ENCODE measurements at places on chromosomes 2 and 18.

DNA sequence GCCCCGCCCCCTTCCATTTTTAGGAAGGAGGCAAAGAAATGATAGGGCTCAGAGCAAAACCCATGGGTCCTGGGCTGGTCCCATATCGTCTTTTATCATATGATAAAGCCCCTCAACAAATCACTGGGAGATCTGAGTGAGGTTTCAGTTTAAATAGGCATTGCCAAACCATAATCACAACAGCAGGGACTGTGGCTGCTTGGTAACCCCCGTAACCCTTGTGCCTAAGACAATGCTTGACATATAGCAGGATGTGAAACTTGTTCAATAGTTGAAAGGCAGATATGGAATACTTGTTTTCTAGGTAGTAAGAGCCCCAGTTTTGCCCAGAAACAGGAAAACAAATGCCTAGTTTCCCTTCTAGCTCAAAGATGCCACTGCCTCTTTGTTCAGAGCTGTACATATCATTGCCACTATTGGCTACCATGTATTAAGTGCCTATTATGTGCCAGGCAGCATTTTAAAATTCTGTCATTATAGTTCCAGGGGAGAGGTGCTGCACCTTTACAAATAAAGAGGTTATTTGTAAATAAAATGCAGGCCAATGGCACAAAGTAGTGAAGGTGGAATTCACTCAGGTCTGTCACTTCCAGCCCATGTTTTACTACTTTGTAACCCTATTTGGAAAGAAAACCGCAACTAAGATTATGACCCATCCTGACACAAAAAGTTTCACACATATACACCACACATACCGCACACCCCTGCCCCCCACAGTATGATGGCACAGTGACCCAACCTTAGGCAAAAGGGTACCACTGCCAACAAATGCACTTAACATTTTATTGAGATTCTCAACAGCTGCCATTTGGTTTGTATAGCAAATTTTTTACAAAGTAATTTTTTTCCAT, 14.2 kb downstream of the NAGK start:
- no peak for DNase-seq

GRCh38 chr2:25424426-25425028, 82.8 kb upstream of the DNMT3A start:
- DNase-seq, result no peak

DNA sequence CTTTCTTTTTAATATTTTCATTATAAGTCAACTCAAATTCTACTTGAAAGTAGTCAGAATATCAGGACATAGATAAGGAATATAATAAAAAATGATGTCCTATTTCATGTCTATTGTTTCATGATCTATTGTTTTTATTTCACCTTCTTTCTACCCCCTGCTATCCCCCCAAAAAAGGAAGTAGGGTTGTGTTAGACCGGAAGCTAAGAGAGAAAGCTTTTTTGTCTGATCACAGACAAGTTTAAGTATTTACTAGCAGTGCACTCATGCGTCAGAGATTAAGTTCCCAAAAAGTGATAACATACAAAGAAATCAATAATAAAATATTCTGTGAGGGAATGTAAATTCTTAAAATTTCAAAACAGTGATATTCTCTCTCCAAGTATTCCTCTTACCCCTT, 447.1 kb upstream of the CNTNAP5 start:
- DNase-seq, result no peak

GRCh38 chr2:225756198-225756597, 356.7 kb downstream of the NYAP2 start:
- no peak for DNase-seq

DNA sequence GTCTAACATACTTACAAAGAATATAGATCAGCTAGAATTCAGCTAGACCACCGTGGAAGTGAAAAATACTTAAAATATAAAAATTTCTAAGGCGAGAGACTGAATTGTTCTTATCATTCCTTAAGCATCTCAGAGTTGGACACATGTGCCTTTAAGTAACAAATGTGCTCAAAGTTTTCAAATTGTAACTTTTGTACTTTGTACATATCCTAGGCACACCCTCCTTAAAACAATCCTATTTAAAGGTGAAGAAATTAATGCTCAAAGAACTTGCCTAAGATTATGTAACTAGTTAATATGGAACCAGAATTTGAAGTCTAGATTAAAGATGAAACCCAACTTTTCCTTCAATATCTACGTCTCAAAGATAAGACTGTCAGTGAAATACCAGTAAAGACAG, 74.1 kb downstream of the EML4 start:
- no peak for DNase-seq

DNA sequence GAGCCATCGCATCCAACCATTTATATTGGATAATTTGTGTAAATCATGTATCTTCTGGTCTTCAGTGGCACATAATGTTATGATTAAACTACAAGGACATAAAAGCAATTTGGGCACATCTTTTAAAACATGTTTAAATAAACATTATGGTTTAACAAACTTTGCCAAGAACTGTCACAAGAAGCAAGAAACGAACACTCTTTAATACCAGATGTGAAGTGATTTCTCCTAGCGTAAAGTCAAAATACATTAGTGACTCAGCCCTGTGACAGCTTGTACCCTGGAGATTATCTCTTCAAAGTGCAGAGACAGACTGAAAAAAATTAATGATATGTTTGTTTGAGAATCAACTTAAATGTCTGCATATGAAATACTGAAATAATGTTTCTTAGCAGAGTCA, 39.9 kb downstream of the DSEL start:
- DNase-seq, result no peak

GRCh38 chr2:17030047-17030446, 364.4 kb upstream of the CYRIA start:
- DNase-seq, result no peak

DNA sequence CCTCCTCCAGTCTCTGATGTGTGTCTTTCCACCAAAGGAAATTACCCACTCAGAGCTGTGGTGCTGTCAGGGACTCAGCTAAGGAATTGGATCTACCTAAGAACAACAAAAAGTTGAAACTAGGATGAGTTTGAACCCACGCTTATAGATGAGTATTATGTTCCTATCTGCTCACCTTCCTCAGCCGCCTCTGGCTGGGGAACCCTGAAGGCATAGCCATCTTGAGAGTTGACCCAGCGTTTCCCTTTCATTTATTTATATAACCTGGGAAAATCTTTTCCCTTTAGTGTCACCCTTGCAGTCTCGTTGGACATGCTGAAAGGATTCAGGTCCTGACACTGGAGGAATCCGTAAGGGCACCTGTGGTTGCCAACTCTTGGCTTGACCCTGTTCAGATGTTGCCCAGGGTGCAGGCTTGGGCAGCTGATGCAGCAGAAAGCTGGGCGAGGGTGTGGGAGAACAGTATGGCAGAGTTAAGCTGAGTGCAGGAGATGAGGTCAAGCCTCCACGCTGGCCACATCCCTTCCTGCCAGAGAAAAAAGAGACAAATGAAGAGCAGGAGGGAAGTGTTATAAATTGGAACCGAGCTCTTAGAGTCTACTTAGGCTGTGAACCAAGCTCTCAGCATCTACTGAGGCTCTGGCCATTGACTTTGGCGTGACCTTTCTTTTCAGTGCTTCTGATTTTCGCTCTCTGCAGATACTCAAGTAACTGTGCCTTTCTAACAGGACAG, 1.9 kb downstream of the CDH20 start:
- DNase-seq, result no peak

- no peak for DNase-seq
These were observed 262.4 kb downstream of the NBAS start for GRCh38 chr2:15298770-15299169.

DNA sequence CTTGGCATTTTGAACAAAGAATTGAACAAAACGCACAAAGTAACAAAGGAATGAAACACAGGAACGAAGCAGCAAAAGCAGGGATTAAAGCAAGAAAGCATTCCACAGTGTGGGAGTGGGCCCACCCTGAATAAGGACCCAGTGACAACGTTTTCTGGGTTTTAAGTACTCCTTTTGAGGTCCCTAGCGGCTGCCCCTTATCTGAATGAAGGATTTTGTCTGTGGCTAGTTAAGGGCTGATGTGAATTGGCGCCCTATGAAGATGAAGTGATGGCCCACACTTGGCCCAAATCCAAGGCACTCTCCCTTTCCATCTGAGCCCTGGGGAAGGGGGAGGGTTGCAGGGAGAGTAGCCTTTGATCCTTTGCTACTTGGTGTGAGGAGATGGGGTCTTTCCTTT, 7.8 kb upstream of the CCDC141 start:
- no peak for DNase-seq

- DNase-seq, result no peak
These were observed 74.6 kb upstream of the ZNF804A start for GRCh38 chr2:184523732-184524131.

- DNase-seq, result no peak
These were observed 126.7 kb downstream of the XRCC5 start for GRCh38 chr2:216235896-216236295.

GRCh38 chr2:160735696-160736095, 242.1 kb upstream of the RBMS1 start:
- DNase-seq, result no peak

GRCh38 chr2:53740170-53740569, 27.4 kb upstream of the CHAC2 start:
- no peak for DNase-seq

DNA sequence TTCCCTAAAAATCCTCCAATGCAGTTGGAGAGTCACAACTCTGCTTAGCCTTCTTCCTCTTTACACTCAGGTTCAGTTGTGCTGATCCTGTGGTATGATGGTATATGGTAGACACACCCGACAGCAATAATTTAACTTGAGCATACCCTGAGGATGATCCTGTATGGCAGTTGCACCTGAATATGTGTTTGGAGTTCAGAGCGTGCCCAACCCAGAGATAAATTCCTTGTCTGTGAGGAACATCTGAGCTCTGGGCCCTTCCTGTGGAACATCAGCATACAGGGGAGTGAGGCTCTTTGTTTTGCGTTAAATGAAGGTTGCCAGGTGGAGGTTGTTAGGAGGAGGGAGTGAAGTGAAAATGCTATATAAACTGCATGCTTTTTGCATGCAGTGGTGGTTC, 187.7 kb downstream of the MYO3B start:
- no peak for DNase-seq

GRCh38 chr2:144151405-144151804, 368.5 kb downstream of the ZEB2 start:
- DNase-seq, result no peak

GRCh38 chr2:232974396-232974795, 38.7 kb downstream of the NGEF start:
- no peak for DNase-seq

DNA sequence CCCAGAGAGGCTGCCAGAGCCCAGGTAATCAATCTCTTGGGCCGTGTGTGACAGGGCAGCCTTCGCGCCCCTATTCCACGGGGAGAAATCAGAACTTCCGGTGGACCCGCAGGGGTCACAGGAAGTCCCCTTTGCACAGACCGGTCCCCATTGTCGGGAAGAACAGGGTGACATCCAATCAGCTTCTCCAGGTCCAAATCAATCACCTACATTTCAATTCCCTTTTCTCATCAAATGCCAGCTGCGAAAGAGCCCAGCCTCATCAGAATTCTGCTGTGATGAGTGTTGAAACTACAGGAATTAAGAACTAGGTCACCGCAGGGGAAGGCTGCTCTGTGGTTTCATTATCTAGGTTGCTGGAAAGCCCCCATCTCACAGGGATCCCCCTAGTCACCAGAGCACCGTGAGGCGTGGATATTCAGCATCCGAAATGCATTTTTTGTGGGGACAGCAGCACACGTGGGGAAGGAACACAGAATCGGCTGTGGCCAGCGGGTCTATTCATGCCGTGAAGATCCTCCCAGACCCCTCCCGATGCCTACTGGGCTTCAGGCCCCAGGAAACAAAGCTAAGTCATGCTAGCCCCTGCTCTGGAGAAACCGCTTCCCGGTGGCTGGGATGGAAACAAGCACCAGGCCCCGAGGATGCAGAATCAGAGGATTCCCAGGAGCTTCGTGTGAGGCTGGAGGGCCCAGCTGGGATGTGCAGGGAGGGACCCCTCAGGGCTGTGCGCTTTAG, 193.7 kb upstream of the ID2 start:
- DNase-seq, result no peak

GRCh38 chr2:235371018-235371417, 122.8 kb upstream of the AGAP1 start:
- no peak for DNase-seq

GRCh38 chr2:151729415-151729811, 4.9 kb downstream of the NEB start:
- DNase-seq, result no peak

DNA sequence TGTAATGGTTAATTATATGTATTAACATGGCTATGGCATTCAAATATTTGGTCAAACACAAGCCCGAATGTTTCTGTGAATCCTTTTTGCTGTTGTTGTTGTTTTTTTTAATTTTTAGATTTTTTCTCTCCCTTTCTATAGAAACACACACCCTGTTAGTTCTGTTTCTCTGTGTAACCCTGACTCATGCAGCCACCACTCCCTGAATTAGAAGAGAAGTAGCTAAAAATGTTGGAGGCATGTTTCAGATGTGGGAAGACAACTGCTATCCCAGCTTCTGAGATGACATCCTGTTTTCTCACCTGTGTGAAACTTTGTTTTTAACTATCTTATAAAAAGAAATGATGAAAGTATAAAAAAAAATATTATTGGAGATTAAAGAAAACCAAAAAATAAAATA, 219.6 kb upstream of the RGPD4 start:
- DNase-seq, result no peak

- DNase-seq, result no peak
These were observed 183.1 kb upstream of the DDX18 start for GRCh38 chr2:117631152-117631945.

DNA sequence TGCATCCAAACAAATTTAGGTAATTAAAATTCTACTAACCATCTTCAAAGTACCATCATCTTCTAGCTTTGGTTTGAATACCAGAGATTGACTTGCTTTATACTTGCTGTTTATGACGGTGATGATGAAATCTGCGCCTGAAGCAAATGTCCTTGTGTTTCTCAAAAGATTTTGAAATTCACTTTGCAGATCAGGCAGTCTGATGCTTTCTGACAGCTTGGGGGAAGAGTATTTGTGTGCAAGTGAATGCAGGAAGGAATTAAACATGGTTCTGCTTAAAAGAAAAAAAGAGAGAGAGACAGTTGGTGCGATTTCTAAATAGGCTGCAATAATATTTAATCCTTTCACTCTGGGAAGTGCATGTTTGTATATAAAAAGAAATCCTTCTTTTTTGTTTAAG, 29.6 kb downstream of the CSRNP3 start:
- DNase-seq, result no peak

- no peak for DNase-seq
These were observed 35.7 kb upstream of the KYNU start for GRCh38 chr2:142841788-142842187.

GRCh38 chr18:28466204-28466603, 289.3 kb upstream of the CDH2 start:
- no peak for DNase-seq

DNA sequence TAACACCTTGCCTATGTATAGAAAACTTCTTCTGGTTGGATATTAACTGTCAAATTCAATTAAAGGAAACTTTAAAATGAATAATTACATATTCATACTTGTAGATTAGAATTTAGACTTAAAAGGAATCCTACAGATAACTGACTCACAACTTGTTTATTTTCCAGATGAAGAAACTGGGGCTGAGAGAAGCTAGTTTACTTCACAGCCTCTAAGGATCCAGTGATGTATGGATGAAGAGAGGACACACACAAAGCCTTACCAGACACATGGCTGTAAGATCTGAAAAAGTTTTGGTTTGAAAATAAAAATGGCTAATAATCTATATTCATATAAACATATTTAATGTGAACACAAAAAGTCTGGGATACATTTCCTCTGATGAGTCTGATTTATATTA, 72.3 kb downstream of the PRELID3A start:
- DNase-seq, result no peak

GRCh38 chr2:2260696-2261268, 70.3 kb downstream of the MYT1L start:
- DNase-seq, result no peak

Data from hepatic stellate cell (primary cell).